T-helper 1 cell (primary cell): ENCODE measurements at places on chromosomes 2 and 18.

DNA sequence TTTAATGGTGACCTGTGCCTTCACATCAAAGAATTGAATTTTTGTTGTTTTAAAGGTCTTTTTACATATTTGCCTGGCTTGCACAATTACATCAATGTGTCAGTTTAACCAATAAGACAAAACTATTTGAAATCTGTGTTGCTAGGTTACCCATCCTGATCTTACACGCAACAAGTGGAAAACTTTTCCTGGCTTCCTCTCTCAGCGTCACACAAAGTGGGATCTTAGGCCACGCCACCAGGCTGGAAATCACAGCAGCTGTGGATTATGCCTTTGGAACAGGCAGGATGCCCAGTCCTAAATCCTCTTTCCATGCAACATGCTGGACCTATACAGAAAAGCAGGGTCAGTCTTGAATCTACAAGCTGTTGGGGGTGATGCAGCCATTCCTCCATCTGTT, 298.2 kb upstream of the HNRNPA3 start:
- no peak for DNase-seq

GRCh38 chr2:10385933-10386773, 62.0 kb downstream of the ODC1 start:
- DNase-seq = no peak

DNA sequence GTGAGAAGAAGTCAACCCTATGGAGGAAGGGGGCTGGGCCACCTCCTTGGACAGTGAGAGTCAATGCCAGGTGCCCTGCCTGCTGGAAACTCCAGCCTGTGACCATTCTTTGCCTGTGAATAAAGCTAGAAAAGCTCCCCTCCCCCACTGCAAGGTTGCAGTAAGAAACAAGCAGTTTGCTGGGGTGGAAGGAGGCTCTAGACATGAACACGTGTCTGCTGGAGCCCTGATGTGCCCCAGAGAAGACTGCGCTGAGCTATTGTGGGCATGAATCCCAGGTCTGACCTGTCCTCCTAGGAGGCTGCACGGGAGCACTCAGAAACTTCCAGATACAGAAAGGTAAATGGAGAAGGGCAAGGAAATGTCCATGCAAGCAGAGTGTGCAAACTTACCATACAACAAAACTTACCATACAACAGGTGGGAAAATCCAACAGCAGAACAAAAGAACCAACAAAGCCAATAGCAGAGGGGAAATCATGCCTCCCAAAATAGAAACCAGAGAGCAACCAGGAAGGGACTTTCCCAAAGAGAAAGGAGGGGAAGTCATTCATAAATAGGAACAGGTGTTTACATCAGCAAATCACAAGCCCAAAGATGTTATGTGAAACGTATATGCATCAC, 278.7 kb downstream of the BCL2 start:
- DNase-seq = no peak

- DNase-seq = no peak
Measured at GRCh38 chr2:190505696-190506095, 28.8 kb downstream of the NEMP2 start.

DNA sequence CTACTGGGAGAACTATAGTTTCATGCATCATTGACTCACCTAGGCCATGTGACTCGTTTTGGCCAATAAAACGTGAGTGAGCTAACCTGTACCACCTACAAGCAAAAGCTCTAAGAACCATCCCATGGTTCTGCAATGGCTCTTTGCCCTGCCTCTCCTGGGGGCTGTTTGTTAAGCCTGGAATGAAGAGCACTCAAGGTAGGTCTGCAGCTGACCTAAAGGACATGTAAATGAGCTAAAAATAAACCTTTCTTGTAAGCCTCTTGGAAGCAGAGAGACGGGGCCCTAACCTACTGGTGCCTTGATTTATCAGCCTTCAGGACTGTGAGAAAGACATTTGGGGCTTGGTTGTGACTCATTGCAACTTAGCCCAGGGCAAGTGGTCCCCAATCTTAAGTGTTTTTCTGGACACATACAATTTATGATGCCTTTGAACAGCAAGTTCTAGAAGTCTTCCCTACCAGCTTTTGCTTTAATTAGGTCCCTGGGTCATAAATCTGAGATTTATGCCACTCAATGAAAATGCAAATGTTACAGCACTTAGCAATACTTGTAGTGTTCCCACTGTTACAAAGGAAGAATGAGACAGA, 107.4 kb downstream of the OSBPL6 start:
- no peak for DNase-seq

- no peak for DNase-seq
Measured at GRCh38 chr2:168137510-168138180, 109.8 kb downstream of the STK39 start.

GRCh38 chr18:53997064-53997463, 227.4 kb downstream of the MBD2 start:
- no peak for DNase-seq

DNA sequence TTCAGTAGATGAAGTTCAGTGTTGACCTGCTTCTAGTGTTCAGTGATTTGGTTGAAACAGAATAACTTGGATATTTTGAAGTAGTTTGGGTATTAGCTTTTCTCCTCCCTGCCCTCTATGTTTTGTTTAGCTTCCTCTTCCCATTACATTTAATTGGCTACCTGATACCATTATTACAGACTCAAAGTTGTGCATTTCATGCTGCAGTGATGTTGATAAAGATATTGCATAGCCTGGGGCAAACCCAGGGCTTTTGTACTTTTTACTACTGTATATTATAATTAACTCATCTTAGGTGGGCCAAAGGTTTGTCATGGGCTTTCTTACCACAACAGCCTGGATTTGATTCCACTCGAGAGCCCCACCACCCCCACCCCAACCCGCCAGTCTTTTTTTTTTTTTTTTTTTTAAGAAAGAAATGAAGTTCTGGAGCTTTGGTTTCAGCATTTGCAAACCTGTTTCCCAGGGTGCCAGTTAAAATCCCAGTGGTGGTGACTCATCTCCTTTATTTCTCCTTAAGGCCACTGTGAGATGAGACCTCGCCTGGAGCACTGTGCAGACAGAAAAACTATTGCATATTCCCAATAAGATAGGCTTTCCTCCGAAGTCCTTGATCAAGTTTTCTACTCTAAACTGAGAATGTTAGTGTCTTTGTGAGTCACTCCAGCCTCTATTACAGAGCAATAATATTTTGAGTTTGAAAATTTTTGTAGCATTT, 393.7 kb upstream of the FANCL start:
- no peak for DNase-seq

DNA sequence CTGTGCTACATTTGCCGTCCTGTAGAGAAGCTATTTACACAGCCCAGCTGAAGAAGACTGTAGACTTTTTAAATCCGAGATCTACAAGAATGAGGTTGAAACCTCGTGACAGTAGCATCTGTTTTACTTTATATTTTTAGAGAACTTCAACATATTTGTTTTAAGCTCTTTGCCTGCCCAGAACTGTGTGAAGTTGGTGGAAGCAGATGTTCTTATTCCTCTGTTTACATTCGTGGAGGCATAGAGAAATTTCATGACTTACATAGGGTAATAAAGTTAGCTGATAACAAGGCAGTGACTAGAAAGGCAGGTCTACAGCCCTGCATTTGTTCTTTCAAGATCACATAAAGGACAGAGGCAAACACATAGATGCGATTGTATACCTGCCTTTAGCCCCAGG, 47.0 kb upstream of the MAP3K20 start:
- DNase-seq = no peak
